NCI-H2081 (cell line): ENCODE measurements at places on chromosomes 2 and 18.

- no peak for DNase-seq
These were observed 501.2 kb upstream of the LRRTM4 start for GRCh38 chr2:78023356-78023755.

DNA sequence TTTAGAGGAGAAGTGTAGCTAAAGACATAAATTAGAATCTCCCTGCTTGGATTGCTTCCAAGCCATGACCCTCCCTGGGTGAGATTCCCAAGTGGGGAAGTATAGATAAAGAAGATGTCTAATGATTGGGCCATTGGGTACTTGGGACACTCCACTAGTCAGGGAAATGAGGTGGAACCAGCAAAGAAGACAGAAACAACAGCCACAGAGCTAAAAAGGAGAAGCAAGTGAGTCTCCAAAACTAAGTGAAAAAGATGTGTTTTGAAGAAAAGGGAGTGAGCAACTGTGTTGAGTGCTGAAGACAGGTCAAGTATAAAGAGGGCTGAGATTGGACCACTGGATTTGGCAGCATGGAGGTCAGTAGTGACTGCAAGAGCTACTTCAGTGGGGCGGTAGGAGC, 276.7 kb upstream of the STON1 start:
- no peak for DNase-seq

- no peak for DNase-seq
These were observed 2.5 kb upstream of the YES1 start for GRCh38 chr18:814300-815084.

GRCh38 chr2:152962446-152962845, 244.0 kb downstream of the ARL6IP6 start:
- no peak for DNase-seq

- DNase-seq, result no peak
These were observed 353.4 kb downstream of the ALK start for GRCh38 chr2:29567906-29568520.

DNA sequence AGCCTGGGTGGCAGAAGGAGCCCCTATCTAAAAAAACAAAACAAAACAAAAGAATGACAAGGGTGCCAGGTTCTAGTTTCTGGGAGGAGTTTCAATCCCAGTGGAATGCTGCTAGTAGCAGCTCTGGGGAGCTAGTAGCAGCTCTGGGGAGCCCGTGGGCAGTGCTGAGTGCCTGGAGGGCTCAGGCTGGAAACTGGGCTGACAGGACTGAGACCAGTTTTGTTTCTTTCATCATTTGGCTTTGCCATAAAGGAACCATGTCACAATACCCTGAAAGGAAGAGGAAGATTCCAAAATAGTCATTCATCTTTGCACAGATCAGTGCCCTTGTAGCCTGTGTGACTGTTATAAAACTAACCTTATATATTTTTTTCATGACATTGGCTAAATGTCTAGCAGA, 10.6 kb downstream of the MFSD6 start:
- DNase-seq, result no peak

DNA sequence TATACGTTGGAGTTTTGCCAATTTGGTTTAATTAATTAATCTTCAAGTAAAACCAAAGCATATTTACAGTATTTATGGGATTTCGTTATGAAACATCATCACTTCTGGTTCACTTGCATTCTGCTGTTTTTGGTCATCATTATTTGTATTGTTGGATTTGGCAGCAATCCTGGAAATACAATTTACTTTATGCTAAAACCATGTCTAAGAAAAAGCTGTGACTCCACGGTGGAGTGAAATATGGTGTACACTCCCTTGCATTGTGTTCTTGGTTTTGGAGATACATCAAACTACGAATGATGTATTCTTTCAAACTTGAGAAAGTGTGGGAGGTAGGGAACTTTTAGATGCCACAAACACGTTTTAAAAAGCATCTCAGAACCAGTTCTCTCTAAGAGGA, 106.4 kb downstream of the CTAGE1 start:
- DNase-seq, result no peak

DNA sequence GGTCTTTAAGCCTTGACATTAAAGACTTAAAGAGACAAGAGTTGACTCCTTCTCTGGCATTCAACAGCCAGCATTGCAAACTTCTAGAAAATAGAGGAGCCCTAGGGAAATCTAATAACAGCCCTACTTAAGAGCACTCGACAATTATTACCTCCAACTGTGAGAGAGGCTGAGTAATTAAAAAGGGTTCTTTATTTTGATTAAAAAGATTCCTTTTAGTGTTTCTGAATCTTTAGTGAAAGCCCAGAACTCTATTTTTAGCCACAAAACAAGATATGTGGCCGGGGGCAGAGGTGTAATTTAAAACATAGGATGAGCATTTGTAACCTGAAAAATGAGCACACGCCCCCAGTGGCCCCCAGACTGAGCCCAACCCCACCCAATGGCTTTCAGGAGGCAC, 222.3 kb downstream of the SMAD2 start:
- no peak for DNase-seq

DNA sequence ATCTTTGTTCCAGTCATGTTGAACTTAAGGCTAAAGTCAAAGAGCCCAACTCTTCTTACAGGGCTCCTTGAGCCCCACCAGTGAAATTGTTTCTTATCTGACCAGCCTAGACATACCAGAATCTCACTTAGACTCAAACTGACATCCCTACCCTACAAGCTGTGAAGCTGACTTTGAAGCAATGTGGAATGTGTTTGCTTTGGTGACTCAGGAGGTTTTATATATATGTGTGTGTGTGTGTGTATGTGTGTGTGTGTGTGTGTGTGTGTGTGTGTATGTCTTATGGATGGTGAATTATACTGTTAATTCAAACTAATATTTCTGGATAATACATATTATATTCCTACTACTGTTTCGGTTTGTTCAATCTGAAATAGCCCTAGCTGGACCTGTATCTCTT, 67.3 kb downstream of the CAMKMT start:
- DNase-seq, result no peak

- no peak for DNase-seq
These were observed 19.7 kb upstream of the TET3 start for GRCh38 chr2:73965053-73965452.

GRCh38 chr2:121483021-121483420, 47.7 kb upstream of the RNU4ATAC start:
- DNase-seq, result no peak

DNA sequence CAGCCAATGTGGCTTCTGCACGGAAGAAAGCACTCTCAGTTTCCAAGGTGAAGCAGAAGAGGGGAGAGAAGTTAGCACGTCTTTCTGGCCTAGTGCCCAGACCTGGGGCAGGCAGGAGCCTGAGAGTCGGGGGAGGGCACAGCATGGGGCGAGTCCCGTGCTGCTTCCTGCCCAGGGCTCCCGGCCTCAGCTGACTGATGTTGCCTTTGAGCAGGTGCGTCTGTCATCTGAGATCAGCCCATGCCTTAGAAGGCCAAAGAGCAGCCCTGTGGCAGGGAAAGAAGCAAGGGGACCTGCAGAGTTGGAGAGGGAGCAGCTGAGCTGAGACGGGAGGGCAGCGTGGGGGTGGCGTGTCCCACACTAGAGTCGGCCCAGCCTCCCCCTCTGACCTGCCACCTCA, 3.3 kb downstream of the KCNIP3 start:
- peak; percentile 25 for DNase-seq

DNA sequence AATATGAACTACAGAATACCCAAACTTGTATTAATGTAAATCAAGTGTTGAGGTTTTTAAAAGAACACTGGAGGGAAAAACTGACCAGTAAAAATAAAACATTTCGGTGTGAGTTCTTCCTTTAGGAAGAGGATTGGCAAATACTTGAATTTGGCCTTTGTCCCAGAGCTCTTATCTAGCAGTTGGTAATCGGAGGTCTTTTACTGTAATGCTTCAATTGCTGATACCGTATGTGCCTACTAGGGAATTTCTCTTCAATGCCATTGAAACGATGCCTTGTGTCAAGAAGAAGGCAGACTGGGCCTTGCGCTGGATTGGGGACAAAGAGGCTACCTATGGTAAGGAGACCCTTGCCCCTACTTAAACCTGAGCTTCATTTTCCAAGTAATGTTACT, 4.1 kb downstream of the RRM2 start:
- DNase-seq, result no peak

- DNase-seq, result no peak
These were observed 136.5 kb downstream of the UBR3 start for GRCh38 chr2:169963786-169964185.

- no peak for DNase-seq
These were observed 25.3 kb downstream of the SCG2 start for GRCh38 chr2:223576873-223577272.

- peak; percentile 61 for DNase-seq
These were observed 545 bp downstream of the GTF3C2 start for GRCh38 chr2:27356056-27356381.

GRCh38 chr2:119307419-119308140, 59.1 kb downstream of the C2orf76 start:
- no peak for DNase-seq

DNA sequence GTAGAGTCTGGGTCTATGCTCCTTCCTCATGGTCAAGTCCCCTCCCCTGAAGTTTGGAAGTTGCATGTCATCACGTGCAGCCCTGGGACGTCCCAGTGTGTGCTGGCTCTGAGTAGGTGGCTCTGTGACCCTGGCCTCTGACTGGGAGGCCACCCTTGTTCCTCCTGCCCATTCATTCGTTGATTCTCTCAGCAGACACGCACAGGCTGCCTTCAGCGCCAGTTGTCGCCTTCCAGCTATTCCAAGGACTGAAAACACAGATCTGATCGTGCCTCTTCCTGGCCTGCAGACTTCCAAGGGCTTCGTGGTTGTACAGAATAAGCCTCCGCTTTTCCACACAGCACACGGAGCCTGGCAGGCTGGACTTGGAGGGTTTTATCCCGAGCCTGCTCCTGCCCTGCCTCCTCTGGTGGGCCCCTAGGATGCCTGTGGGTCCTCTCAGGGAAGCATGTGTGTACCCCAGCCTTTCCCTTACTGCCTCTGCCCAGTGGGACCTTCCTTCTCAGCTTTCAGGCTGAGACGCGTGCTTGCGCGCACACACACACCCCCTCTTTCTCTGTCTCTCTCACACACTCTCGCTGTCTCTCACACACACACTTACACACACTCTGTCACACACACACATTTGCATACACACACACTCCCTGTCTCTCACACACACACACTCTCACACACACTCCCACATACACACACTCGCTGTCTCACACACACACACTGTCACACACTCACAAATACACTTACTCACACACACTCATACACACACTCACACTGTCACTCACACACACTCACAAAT, 17.7 kb downstream of the SH3BP4 start:
- no peak for DNase-seq

DNA sequence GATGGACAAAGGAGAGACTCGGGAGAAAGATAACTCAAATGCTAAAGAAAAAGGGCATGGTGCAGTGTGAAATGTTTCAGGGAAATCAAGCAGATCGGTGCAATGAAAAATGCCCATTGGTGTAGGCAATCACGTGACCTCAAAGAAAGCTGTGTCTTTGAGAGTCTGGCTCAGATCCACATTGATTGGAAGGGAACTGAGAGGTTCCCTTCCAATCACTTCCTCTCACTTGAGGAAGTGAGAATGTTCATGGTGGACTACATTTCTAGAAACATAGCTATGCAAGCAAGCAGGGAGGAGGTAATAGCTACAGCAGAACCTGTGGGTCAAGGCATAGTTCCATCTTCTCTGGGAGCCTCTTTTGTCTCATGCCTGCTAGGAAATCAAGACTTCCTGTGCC, 187.4 kb downstream of the LPIN1 start:
- no peak for DNase-seq

GRCh38 chr2:231161252-231161839, 36.5 kb upstream of the HTR2B start:
- DNase-seq, result no peak

DNA sequence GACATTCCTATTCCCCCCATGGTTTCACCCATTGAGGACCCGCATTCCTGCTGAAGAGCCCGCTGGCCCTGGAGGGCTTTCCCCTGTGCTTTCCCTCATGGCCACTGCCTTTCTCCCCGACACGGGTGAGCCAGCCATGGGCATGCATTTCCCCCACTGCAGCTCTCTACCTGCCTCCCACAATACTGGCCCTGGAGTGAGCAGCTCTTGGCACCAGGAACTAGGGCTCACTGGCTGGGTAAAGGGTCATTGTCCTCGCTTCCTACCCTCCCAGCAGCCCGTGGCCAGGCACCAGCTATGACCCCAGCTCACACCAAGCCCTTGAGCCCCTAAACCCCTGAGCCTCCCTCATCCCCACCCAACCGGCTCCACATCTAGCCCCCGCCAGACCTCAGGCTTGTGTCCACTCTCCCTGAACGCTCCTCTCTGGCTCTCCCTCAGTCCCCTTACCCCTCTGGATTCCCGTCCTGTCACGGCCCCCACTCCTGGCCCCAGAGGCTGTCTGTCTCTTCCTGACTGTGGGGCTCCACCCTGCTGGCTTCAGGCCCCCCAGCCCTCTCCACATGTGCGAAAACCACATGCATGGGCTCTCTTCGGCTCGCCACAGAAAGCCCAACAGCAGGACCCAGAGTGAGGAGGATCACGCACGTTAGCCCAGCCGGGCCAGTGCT, 199.8 kb downstream of the ZFP36L2 start:
- no peak for DNase-seq

- no peak for DNase-seq
These were observed 292.1 kb downstream of the EXOC6B start for GRCh38 chr2:72533765-72534164.

- DNase-seq, result no peak
These were observed 16.1 kb upstream of the OTOS start for GRCh38 chr2:240156435-240157146.

DNA sequence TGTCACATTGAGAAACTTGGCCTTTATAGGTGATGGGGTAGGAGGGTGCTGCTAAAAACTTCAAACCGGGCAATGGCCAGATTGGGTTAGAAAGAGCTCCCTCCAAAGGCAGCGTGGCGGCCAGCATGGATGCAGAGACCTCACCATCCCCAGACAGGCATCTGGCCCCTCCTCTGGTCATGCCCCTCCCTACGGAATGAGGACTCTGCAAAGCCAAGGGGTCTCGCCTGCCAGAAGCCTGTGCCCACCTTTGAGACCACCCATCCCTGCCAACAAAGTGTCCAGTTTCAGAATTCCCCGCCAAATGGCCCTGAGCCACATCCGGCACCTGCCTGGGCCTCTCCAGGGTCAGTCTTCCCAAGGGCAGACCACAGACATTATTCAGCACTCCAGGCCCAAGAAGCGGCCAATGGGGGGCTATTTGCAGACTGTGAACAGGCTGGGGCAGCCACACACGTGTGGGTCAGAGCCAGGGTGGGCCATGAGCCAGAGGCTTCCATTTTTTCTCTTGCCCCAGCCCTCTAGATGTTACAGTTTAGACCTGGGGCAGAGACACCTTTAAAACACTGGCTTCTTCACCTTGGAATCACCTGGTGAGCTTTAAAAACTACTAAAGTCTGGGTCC, 4.2 kb upstream of the ATP6V1B1 start:
- DNase-seq, result no peak

GRCh38 chr2:3051266-3051665, 326.4 kb downstream of the EIPR1 start:
- DNase-seq, result no peak

GRCh38 chr2:210752532-210752931, 196.1 kb downstream of the CPS1 start:
- DNase-seq, result no peak
